ENCODE measurements at places on chromosomes 12 and 14. TPM values are rescaled to one million over a fixed set of nuclear protein-coding genes. Genes with fewer than 3 reads are reported as not detected.

DNA sequence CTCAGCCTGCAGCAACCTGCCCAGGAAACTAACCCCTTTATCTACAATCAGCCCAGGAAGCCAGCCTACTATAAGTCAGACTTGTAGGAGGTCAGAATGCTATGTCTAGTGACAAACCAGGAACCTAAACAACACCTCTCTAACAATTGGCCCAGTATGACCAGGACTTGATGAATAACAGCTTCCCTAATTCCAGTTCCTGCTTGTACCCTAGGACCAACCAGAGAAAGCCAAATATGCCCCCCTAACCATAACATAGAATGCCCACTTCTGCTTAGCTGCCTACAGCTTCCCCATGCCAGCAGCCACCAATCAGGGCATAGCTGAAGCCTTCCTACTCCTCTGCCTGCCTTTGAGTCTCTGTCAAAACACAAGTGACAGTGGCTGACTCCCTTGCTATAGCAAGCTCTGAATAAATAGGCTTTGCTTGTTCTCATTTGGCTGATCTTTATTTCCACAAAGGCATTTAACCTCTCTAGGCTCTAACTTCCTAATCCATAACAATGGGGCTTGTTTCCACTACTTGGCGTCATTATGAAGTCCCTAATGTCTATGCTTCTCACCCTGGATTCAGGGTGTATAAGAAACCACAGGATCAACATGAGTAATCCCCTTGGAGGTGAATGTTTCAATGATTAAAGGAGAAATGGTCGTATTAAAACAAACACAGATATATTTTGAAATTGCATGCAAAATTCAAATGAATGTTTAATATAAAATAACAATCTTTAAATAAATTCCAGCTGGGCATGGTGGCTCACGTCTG, 220.2 kb downstream of the ANO6 start:
- no peak for DNase-seq

The FAM186B gene
- 0.42 TPM for total RNA-seq

DNA sequence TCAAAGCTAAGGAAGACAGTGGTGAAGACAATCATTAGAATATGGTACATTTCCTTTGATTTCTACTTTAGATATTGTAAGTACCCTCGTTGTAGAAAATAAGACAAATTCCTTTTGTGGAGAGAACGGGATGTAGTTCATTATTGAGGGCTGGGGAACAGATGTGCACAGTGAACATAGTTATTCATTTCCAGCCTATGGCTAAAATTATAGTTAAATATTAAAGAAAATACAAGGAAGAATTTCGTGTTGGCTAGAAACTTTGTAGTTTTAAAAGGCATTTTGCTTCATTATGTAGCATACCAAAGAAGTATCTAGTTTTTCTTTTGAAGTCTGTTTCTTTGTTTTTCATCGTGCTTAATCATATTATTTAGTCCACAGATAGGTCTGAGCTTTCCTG, 201.8 kb downstream of the ESR2 start:
- no peak for DNase-seq

GRCh38 chr12:70876952-70877351, 43.6 kb downstream of the PTPRR start:
- no peak for DNase-seq

DNA sequence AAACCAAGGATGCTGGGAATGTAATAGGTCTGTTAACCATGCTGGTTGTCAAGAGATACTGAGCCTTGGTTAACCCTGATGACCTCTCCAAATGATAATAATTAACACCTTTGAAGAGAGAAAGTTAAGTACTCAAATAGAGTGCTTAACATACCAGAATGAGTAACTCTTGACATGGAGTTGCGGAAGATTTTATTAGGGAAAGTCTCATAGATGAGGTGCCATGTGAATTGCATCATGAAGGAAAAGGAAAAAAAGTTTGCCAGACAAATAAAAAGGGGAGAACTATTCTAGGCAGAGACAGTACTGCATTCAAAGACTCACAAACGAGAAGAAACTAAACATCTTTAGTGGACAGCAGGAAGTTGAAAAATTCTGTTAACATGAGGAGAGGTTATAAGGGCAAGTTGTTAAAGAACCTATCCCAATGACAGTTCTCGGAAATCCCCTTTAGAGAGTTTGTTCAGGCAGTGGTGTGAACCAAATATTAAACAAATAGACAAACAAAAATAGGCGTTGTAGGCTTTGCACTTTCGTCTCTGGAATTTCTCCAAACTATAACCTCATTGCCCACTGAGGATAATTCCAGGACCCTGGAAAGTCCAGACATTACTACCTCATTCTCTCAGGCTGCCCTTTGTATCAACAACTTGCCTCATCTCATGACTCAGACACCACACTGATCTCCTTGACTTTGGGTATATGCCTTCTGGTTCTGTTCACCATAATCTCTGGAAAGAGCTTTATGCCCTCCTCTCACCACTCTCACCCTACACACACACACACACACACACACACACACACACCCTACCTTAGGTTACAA, 435.0 kb downstream of the GXYLT1 start:
- no peak for DNase-seq

DNA sequence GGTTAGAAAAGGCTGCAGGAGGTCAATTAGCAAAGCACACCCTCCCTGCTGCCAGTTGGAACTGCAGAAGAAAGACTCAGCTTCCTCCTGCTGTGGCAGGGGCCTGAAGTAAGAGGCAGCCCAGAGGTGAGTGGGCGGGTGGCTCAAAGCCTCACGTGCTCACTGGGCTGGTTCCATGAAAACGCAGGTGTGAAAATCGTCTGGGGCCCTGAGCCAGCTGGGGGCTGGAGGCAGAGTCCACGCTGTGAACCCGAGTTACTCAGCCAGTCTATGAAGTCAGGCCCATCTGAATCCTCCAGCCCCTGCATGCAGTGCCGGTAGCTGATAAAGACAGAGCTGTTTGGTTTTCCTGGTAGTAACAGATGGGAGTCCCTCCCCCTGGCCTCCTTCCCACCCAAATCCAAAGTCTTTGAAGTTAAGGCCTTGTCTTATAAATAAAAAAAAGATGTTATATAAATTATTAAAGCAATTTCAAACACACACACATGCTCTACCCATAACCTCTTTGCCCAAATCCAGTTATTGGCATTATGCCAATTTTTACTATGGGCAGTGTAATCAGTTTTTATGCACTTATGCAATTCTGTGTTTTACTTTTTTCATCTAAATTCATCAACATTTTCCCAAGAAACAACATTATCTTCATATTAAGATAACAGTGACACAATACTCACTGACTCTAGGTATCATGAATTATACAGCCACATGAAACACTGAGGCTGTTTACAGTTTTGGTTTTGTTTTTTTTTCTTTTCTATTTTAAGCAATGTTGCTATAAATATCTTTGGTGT, 57.9 kb upstream of the PNMA1 start:
- no peak for DNase-seq

GRCh38 chr14:64719601-64720000, 15.4 kb downstream of the PLEKHG3 start:
- DNase-seq: no peak

DNA sequence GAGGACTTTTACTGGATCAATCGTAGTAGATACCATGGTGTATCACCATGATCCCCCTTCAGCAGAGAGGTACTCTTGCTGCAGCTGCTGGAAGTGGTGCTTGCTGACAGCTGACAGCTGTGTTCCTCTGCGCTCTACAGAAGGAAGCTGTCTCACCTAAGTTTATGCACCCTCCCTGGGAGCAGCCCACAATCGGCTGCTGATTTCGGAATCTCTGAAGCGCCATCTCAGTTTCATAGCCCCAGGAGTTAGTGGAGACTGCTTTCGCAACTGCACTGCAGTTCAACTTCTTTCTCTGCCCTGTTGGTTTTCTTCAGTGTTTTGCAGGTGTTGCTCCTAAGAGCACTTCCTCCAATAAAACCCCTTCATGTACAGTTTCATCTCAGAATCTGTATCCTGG, 237.9 kb downstream of the PAWR start:
- no peak for DNase-seq

DNA sequence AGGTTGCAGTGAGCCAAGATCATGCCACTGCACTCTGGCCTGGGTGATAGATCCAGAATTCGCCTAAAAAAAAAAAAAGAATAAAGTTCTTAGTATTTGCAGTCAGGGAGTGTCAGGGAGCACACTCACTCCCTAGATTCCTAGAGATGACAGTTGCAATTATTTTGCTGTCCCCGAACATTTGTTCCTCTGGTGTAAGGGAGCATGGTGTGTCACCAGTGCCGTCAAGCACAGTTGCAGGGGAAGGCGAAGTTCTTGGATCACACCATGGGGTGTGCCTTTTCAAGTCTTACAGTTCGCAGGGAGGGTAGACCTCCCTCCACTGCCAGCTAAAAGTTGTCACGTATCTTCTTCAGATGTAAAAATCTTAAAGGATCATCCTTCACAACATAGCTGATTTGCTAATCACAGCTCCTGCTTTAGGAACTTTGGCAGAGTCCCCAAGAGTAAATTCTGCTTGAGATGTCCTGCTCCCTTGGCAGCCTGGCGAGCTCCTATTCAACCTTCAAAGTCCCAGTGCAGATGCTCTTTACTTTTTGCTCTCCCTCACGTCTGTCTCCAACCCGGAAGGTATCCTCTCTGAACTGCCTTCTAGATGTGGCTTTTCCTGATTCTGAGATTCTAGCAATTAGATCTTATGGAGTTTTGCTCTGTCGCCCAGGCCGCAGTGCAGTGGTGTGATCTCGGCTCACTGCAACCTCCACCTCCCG, 11.3 kb downstream of the ACACB start:
- DNase-seq: no peak

- DNase-seq: no peak
These were observed 358.4 kb upstream of the SOX5 start for GRCh38 chr12:24307716-24308335.

GRCh38 chr12:116832353-116832752, 48.9 kb downstream of the HRK start:
- no peak for DNase-seq

GRCh38 chr12:64825143-64826021, 935 bp downstream of the TBC1D30 start:
- no peak for DNase-seq

- no peak for DNase-seq
These were observed 68.6 kb downstream of the SLC25A47 start for GRCh38 chr14:100391724-100392123.

The B4GALNT1 gene
- total RNA-seq: 31.3 TPM

- no peak for DNase-seq
These were observed 685.9 kb upstream of the USP15 start for GRCh38 chr12:61574339-61574738.

DNA sequence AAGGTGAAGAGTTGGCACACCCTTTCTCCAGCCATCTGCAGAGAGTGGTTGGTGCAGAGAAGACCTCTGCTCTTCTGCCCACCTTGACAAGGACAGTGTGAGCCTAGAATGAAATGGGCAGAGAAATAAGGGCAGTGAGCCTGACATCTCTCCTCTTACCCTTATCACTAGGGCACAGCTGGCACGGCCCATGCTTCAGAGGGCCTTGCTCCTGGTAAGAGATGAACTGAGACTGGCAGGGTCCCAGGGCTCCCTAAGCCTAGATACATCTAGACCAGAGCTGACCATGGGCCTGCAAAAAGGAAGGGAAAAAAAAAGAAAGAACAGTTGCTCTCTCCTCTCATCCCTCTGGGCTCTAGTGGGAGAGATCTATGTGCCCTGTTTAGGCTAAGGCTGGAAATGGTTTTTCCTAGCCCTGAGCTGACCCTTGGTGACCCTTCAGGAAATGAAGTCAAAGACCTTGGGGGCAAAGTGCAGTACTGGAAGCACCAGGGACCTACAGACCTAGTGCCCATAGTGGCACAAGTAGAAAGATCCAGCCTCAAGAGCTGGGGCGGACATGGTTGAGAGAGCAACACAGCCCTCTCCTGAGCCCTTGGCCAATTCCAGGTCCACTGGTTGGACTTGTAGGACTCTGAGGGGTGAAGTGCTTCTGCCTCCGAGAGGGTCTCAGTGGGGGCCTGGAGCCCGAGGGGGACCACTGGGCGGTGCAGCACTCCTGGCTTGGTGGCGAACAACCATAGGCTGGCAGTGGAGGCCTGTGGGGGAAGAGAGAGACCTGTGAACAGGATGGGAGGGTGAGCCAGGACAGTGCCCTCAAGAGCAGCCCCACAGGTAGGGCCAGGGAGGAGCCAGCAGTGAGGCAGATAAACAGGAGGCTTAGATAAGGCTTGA, 22.0 kb downstream of the PRPF40B start:
- no peak for DNase-seq

- DNase-seq: peak; percentile 42
These were observed 53.7 kb downstream of the GALNT4 start for GRCh38 chr12:89470741-89471509.

GRCh38 chr12:4849115-4849541, 60.6 kb upstream of the KCNA1 start:
- no peak for DNase-seq

The ITGB7 gene
- 1.9 TPM for total RNA-seq

The BEGAIN gene
- 8.5 TPM for total RNA-seq

GRCh38 chr12:93059925-93060665, 131.0 kb upstream of the EEA1 start:
- no peak for DNase-seq

DNA sequence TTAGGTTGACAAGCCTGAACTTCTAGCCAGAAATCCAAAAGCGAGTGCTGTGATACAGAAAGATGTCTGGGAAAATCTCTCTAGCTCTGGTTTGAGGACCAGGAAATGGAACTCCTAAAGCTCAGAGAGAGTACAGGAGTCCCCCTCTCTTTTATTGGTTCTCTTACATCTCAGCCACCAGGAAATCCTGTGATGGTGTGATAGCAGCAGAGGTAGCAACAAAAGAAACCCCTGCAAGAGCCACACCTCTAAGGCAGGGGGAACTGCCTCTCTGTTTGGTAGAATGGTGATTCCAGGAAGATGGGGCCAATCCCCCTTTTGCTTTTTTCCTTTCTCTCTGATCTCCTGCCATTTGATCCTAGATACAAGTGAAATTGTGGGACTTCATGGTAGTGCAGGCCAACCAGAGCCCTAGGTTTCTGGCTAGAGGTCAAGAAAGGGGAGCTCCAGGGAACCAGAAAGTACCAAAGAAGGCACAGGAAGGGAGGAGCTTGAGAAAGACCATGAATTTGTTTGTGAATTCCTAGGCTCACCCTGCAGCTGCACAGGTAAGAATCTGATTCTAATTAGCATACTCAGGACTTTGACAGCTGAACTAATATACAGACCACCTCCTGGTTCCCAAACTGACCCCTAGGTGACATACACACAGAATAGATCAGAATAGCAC, 88.5 kb downstream of the PAPLN start:
- DNase-seq: no peak

DNA sequence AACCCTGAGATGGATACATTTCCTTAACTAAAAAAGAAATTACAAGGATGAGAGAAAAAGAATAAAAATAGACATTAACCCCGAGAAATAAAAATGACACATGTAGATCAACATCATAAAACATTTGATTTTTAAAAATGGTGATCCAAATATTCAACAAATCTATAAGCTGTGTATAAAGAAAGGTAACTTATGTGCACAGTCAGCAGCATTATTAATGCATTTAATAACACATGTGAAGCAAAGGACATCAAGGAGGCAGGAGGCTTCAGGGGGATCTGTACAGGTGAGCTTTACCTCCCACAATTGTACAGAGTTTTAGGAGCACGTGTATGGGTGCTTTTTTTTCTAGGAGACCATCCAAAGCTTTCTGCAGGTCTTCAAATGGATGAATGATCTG, 76.1 kb downstream of the MED13L start:
- no peak for DNase-seq

- DNase-seq: no peak
These were observed 2.0 kb downstream of the EEA1 start for GRCh38 chr12:92927055-92927435.

GRCh38 chr14:32682214-32682613, 256.5 kb upstream of the NPAS3 start:
- DNase-seq: no peak
